CD4-positive, alpha-beta T cell (primary cell): ENCODE measurements at places on chromosomes 12 and 14.

- no peak overlapping the region for H3K4me3 ChIP-seq
- H3K27ac ChIP-seq, result no peak overlapping the region
- H3K4me1 ChIP-seq, result no peaks in the 10 kb centered on the region
- DNase-seq, result no peak
Observed at GRCh38 chr14:81940651-81941050, 407.0 kb upstream of the SEL1L start.

GRCh38 chr12:6165395-6165794, 34.8 kb upstream of the CD9 start:
- H3K27me3 ChIP-seq, result no peaks in the 10 kb centered on the region
- no peak overlapping the region for H3K4me3 ChIP-seq
- H3K4me1 ChIP-seq, result peaks cover 32% of the 10 kb centered on the region
- no peaks in the 10 kb centered on the region for H3K36me3 ChIP-seq
- H3K27ac ChIP-seq, result no peak overlapping the region

DNA sequence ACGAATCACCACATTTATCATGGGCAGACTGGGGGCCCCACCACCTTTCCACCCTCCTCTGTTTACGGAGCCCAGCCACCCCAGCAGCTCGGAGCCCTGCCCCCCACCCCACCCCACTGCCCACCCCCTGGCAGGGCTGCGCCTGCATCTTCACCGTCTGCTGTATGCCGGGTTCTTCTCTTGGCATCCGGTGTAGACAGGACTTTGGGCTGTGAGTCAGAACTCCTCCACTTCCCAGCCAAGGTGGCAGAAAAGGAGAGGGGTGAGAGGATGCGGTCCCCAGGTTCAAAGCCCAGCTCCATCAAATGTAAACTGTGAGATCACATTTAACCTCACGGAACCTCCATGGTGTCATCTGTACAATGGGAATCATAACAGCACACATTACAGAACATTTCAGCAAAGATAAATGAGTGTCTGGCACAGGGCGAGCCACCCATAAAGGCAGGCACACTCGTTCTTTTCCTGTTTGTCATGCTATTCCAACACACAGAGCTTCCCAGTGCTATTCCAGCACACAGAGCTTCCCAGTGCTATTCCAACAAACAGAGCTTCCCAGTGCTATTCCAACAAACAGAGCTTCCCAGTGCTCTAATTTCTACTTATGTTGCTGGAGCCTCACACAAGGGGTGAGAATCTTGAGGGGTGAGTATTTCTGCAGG, 292.7 kb upstream of the RTL1 start:
- no peaks in the 10 kb centered on the region for H3K36me3 ChIP-seq
- no peak overlapping the region for H3K4me3 ChIP-seq
- no peaks in the 10 kb centered on the region for H3K4me1 ChIP-seq
- no peaks in the 10 kb centered on the region for H3K27me3 ChIP-seq
- H3K27ac ChIP-seq, result no peak overlapping the region

DNA sequence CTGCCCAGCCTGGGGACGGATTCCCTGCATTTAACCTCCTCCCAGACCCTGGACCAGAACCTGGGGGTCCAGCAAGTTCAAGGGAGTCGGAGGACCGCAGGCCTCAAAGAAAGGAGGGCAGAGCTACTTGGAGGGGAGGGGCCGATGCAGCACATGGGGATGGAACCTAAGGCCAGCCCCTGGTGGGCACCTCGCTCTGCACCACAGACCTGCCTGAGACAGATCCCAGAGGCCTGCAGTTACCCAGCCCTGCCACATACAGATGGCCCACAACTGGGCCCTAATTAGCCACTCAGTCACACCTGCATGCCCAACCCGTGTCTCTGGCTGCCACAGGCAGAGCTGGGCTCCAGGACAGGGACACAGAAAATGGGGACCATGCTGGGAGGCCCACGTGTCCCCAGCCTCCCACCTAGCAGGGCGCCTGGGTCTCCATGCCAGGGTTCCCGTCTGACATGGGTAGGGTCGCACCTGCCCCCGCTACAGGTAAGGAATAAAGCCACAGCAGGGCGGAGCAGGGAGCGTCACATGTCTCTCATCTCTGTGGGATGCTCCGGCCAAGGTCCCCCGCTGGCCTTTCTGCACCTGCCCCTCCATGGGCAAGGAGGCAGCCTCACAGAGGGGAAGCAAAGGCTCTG, 16.7 kb downstream of the AKT1 start:
- no peak overlapping the region for H3K27ac ChIP-seq
- no peaks in the 10 kb centered on the region for H3K27me3 ChIP-seq
- peaks cover 26% of the 10 kb centered on the region for H3K36me3 ChIP-seq
- DNase-seq, result no peak
- no peak overlapping the region for H3K4me3 ChIP-seq
- H3K4me1 ChIP-seq, result peaks cover 7% of the 10 kb centered on the region

DNA sequence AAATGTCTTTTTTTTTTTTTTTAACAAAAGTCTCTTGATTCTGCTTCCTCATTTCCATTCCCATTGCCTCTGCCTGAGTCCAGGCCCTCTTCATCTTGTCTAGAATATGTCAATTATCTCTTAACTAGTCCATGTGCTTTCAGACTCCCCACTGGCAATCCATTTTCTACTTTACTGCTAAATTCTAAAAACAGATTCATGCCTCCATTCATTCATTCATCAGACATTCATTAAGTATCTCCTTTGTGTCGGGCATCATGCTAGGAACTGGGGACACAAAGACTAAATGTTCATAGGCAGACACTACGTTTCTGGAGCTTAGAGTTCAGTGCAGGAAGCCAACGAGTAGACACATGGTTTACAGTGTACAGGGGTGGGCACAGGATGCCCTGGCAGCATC, 9.6 kb upstream of the NEDD1 start:
- no peak for DNase-seq
- no peak overlapping the region for H3K4me3 ChIP-seq
- H3K36me3 ChIP-seq, result no peaks in the 10 kb centered on the region
- H3K27ac ChIP-seq, result no peak overlapping the region
